ENCODE measurements at places on chromosomes 5 and 9.

DNA sequence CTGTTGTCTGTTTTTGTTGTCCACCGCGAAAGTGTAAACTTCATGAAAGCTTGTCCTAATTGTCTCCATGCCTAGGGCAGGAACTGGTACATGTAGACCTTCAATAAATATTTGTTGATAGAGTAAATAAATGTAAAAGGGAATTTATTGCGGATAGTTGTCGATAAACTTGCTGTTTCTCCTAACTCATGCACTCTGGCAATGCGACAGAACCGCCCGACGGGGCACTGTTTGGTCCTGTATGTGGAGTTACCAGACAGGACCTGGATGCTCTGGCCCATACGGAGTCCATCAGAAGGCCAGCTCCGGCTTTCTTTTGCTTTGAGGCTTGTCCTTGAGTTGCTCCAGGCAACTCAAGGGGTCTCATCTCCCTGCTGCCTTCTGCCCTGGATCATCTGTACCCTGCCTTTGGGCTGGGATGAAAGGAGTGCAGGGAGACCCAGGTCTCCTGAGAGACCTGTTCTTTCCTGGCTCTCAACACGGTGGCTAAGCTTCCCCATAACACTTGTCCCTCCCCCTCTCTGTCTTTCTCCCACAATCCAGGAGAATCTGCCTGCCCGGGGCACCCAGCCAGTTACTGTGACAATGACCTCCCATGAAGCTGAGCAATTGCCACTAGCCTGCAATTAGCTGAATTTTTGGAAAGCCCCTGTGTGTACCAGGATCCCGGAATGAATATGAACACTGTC lies 149.5 kb upstream of the PTCH1 start:
- DNase-seq: no peak

- no peak for DNase-seq
Observed at GRCh38 chr5:9523090-9523823, 22.6 kb downstream of the SEMA5A start.

- no peak for DNase-seq
Observed at GRCh38 chr9:70954126-70954525, 167.3 kb downstream of the TRPM3 start.

GRCh38 chr9:133153227-133154096 lies 10.3 kb downstream of the GBGT1 start:
- DNase-seq: no peak

- DNase-seq: no peak
Observed at GRCh38 chr5:141681695-141682641, at the start of gene ARAP3. Gene ARAP3, minus strand, starts transcription at chr5:141682230. Its CDS starts 1,744 bp downstream, at chr5:141680486.
